ENCODE measurements at places on chromosomes 7 and 10.

DNA sequence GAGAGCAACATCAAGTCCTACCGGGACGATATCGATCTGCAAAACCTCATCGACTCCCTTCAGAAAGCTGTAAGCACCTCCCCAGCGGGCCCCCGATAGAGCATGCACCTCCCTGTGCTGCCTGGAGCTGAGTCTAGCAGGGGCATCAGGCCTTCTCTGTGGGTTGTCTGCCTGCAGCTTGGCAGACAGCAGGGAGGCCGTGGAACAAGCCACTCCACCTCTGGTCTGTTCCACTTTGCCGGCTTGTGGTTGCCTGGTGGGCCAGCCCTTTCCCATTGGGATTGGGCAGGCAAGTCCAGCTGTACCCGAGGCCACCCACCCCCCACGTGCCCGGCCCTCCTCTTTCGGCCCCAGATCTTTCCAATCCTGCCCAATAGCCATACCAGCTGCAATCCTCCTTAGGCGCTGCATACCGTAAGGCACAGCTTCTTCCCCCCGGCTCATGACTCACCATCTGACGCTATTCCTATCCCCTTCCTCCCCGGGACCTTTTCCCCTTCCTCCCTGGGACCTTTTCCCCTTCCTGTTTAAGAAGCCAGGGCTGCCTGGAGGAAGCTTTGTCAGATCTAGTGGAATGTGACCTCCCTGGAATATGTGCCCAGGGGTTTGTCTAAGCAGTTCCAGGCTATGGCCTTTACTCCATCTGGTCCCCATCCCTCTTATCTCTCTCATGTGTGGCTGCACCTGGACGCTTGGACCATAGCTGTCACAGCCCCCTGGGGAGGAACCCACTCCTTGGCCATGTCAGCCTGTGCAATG is 28.1 kb upstream of the SH2D4B start:
- no peak for DNase-seq

DNA sequence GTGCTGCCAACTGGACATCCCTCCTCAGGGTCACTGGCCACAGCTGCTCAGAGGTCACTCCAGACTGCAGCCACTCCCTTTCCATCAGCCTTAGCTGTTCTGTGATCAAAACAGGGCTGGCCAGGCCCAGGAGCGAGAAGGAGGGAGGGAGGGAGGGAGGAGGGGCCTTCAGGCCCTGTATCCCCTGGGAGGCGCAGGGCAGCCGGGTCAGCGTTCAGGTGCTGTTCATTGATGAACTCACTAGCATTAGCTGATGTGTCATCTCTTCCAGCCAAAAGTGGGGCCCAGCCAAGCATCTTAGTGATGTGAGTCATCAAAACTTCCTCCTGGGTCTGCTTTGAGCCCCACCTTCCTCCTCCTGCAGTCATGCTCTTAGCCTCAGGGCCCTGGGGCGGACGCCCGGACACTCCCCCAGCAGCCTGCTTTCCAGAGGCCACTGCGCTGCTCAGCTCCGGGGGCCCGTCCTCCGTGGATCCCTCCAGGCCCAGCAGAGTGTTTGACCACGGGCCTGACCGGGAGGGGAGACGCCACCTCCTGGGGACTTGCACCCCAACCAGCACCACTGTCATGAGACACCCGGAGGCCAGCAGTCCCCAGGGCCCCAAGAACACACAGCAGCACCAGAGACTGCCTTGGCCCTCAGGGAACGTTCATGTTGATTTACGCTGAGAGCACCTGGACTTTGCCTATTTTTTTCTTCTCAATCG is 149.2 kb downstream of the PRKAG2 start:
- DNase-seq, result no peak

GRCh38 chr10:66882271-66882670 is 43.6 kb upstream of the LRRTM3 start:
- no peak for DNase-seq

DNA sequence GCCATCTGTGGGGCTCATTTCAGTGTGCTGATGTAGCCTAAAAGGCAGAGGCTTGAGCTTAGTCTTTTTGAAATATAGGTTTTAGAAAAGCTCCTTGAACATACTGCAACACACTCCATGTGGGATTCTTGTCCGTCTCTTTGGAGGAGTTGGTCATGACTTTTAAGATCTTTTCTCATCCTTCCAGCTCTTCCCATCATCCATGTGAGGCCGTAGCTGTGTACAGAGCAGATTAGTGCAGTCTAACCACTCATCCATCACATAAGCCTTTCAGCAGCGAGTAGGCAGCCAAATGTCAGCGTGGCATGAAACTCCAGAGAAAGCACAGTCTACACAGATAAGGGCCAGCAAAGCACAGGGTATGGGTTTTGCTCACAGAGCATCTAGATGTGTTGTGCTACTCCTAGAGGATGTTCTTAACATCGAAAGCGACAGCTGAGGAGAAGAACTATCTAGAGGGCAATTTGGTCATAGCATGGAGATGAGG is 28.1 kb upstream of the NPVF start:
- no peak for DNase-seq

- no peak for DNase-seq
Measured at GRCh38 chr10:76977901-76978300, 659.7 kb downstream of the KCNMA1 start.

- DNase-seq, result peak; percentile 58
Measured at GRCh38 chr10:69629897-69630650, at the start of gene FAM241B. TSS of gene FAM241B (plus strand) at chr10:69630247. CDS start at chr10:69631744, 1,497 bp downstream.

GRCh38 chr7:69095127-69095526 is 503.1 kb upstream of the AUTS2 start:
- no peak for DNase-seq

- no peak for DNase-seq
Measured at GRCh38 chr7:81408728-81409127, 361.1 kb downstream of the HGF start.

GRCh38 chr7:7720750-7721621 is 2.6 kb upstream of the RPA3 start:
- DNase-seq, result no peak

- DNase-seq, result no peak
Measured at GRCh38 chr7:87627634-87627994, 584 bp upstream of the RUNDC3B start.

DNA sequence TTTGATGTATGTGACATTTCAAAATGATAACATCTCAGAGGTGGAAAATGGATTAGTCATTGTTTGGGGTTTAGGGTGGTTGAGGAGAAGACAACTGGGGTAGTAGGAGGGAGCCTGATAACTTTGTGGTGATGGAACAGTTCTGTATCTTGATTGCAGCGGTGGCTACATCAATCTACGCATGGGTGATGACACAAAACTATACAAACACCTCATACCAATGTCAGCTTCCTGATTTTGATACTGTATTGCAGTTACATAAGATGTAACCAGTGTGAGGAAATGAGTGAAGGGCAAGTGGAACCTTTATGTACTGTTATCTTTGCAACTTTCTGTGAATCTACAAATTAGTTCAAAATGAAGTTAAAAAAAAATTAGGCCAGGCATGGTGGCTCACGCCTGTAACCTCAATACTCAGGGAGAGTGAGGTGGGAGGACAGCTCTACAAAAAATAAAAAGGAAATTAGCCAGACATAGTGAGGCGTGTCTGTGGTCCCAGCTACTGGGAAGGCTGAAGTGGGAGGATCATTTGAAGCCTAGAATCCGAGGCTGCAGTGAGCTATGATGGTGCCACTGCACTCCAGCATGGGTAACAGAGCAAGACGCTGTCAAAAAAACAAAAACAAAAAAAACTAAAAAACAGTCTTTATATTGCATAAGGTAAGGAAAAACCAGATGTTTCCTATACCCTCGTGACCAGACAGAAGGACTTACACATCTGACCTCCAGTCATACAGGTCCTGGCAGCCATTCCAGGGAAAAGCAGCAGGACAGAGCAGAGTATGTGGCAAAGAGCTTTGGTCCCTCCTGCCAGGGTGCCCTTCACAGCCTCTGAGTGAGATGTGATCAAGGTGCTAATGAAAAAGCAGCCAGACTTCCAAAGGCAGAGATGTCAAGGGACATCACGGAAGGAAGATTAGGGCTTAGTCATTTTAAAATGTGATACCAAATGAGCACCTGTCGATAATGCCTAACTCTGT is 50.8 kb downstream of the CYTH3 start:
- DNase-seq, result no peak

GRCh38 chr7:5395246-5395645 is 28.4 kb downstream of the TNRC18 start:
- DNase-seq, result no peak

DNA sequence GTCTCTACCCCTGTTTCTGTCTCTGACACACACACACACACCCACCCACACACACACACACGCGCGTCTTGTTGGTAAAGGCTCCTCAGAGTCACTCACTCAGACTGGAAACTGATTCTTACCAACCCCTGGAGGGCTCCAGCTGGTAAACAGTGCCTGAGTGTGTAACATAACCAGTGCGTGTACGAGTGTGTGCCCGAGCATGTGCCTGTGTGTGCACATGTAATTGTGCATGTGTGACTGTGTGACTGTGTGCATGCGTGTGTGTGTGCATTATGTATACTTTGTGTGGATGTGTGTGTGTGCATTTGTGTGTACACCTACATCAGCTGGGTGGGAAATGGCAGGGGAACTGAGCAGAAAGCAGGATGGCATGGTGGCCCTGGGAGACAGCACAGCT is 317.1 kb downstream of the WDR37 start:
- DNase-seq, result no peak

- DNase-seq, result no peak
Measured at GRCh38 chr7:18540396-18540795, 44.8 kb downstream of the HDAC9 start.

- DNase-seq, result no peak
Measured at GRCh38 chr10:483261-483660, 206.2 kb downstream of the DIP2C start.

DNA sequence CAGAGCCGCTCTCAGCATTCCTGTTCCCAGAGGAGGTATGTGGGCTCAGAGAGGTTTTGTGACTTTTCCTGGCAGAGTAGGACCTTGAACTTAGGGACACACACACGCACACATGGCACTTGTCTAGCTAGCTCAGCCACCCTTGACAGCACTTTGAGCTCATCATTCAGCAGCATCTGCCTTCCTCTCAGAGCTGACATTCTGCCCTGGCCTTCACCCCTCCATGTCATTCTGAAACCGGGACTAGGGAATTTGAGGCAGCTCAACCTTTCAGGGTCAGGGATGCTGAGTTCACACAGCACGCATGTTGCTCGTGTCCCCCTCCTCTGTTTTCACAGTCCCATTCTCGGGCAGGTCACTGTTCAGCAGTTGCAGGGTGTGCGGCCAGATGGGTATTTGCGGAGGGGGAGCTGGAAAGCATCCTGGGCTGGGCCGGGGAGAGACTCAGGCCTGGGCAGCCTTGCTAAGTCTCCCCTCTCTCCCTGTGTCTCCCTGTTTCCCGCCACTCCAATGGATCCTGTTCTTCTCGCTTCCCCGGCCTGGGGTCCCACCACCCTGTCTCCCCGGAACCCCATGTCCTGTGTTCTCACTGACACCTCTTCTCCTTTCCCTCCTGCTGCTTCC is 78.0 kb downstream of the COL13A1 start:
- no peak for DNase-seq

DNA sequence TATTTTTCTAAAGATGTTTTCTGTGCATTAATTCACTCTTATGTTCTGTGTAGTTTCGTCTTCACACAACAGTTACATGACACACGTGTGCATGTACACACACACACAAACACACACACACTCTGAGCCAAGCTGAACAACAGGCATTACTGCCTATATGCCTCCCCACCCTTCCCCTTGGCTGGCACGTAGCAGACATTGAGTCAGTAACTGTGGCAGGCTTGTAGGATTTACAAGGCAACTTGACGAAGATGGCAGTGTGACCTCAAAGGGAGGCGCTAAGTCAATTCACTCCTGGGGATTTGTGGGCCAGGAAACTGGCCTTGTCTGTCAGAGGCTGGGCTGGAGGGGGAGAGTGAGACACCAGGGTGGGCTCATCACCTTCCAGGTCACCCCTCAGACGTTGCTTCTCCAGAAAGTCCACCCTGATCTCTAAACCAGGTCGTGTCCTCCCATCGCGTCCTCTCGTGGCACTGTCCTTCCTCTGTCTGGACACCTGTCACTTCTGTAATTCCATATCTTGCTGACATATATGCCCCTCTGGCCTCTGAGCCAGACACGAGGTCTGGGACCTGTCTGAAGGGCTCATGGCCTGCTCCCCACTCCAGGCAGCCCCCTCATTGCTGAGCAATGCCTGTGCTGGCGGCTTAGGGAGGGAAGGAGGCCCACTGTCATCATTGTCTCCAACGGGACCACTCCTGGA is 41.1 kb upstream of the INPP5A start:
- DNase-seq, result no peak

GRCh38 chr10:89167915-89168314 is 39.2 kb downstream of the CH25H start:
- no peak for DNase-seq

DNA sequence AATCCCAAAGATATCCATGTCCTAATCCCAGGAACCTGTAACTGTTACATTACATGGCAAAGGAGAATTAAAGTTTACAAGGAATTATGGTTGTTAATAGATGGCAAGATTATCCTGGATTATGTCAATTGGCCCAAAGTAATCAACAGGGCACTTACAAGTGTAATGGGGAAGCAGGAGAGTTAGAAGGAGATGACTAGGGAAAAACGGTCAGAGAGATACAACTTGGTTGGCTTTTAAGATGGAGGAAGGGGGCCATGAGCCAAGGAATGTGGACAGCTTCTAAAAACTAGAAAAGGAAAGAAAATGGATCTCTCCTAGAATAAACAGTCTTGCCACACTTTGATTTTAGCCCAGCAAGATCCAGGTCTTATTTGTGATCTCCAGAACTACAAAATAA is 3.3 kb downstream of the JMJD1C start:
- DNase-seq, result no peak

GRCh38 chr10:32684291-32684690 is 238.4 kb downstream of the CCDC7 start:
- DNase-seq, result no peak

DNA sequence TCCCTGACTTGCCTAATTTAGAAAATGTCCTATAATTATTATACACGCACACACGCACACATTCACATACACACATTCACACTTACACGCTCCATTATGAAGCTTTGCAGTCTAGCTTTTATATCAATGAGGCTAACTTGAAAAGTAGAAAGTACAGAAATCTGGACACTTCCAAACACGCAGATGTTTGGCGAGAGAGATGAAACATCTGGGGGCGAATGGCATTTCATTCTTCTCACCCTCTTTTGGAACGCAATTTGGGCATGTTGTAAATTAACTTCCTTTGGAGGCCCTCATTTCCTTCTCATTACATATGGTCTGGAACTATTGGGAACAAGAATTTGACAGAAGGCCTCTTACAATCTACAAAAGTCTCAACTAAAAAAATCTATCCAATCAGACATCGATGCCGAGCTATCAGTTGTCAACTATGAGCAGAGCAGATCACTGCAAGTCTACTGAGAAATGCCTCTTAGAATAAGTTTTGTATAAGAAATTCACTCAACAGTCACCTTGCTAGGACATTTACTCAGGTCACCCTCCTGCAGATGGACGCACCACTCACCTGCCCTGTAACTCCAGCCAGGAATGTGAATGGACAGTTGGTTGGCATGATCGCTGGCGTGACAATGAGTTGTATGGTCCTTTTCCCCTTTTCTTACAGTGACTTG is 115.2 kb upstream of the ADAM12 start:
- no peak for DNase-seq

- no peak for DNase-seq
Measured at GRCh38 chr10:122102146-122102868, 113.3 kb downstream of the TACC2 start.

Data from NCI-H1105 treated with DMSO at 0.1 percent for 48 hours (cell line).